ENCODE measurements at places on chromosomes 4 and X.

- DNase-seq: no peak
These were observed 8.0 kb downstream of the NIPAL1 start for GRCh38 chr4:48024522-48024921.

DNA sequence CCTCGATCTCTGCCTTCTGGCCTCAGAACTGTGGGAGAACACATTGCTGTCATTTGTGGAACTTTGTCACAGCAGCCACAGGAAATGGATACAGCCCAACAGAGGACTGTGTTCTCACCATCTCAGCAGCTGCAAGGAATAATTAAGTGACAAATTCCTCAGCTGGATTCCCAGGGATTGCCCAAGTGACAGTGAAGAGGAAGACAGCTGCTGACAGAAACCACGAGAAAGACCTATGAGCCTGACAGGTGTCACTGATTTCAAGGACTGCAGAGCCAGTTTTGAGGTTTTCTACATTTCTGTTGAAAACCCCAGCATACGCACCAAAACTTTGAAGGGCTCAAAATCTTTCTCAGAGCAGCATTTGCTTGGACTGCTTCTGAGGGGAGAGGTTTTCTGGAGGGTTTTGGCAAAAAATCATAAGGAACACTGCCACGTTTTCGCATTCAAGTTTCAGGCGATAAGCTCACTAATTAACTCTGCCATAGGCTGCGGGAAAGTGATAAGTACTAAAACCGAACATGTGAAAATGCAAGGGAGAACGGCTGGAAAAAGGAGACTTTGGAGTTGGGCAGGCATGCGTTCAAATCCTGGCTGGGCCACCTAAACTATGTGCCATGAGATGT lies 88.8 kb downstream of the DRD5 start:
- DNase-seq: no peak

DNA sequence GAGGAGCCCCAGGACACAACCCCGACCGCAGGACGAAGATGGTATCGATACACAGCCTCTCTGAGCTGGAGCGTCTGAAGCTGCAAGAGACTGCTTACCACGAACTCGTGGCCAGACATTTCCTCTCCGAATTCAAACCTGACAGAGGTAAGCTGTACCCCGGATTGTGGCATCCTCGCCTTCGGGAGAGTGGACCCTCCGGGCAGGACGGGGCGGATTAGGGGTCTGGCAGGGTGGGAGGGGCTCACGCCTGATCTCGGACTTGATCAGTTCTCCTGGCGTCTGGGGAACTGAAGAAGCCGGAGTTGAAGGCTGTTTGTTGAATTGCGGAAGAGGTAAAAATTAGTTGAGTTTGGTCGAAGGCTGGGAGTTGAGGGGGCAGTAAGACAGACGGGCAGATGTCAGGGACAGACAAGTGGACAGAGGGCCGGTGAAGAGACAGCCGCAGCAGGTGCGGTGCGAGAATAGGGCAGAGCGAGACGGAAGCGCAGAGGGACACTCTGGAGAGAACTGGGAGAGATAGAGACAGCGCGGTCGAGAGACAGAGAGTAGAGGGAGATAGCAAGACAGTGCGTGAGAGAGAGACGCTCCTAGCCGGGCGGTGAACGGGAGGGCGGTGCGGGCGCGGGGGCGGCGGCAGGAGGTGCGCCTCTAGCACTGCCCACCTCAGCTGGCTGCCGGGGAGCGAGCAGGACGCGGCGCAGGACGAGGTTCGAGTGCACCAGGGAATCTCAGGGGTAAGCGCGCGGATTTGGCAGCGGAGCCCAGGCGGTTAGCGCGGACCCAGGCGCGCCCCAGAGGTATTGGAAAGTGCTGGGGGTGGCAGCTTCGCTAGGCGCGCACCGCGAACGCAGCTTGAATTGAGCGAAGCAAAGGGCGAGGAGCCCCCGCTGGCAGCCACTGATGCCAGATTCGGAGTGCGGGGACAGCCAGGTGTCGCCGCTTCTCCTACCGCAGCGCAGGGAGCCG lies 23.9 kb downstream of the ARHGAP36 start:
- DNase-seq: no peak

DNA sequence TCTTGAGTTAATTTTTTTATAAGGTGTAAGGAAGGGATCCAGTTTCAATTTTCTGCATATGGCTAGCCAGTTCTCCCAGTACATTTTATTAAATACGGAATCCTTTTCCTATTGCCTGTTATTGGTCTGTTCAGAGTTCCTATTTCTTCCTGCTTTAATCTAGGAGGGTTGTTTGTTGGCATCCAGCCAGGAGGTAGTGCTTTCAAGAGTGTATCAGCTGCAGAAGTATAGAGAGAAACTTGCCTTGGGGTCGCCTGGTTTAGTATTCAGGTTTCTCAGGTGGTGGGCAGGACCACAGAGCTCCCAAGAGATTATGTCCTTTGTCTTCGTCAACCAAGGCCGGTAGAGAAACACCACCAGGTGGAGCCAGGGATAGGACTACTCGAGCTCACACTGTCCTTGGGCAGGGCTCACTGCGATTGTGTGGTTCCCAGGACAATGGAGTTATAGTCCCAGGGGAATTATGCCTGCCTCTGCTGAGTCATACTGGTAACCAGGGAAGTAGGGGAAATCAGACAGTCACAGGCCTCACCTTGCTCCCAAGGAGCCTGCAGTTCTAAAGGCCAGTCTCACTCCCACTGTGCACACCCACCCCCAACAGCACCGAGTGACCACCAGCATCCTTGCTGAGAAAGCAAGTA lies 168.1 kb downstream of the VSIG4 start:
- peak; percentile 25 for DNase-seq

GRCh38 chr4:157220371-157220881 lies at the start of gene GRIA2:
Gene GRIA2 (plus strand): TSS chr4:157220728. CDS start chr4:157221043, 315 bp downstream.
- DNase-seq: no peak

GRCh38 chrX:8971116-8971515 lies 62.8 kb downstream of the FAM9B start:
- peak; percentile 1 for DNase-seq

GRCh38 chr4:87525636-87526295 lies 3.4 kb downstream of the SPARCL1 start:
- no peak for DNase-seq

DNA sequence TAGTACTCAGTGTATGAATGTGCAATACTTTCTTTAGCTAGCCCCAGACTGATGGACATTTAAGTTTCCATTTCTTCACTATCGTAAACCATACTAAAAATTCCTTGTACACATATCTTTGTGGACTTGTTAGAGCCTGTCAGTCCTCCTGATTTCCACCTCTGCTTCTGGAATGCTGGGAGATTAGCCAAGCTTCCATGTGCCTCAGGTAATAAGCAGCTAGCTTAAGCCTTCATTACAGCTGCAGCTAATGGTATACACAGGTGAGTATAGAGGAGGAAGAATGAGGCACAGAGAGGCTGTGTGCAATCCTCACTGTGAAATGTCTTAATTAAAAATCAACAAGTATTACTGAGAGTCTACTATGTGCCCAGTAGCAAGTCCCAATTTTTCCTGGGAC lies 9.8 kb downstream of the SMIM9 start:
- DNase-seq: no peak

- no peak for DNase-seq
These were observed 224.0 kb downstream of the APBB2 start for GRCh38 chr4:40990236-40990898.

- no peak for DNase-seq
These were observed 40.5 kb upstream of the OGT start for GRCh38 chrX:71492231-71493065.

DNA sequence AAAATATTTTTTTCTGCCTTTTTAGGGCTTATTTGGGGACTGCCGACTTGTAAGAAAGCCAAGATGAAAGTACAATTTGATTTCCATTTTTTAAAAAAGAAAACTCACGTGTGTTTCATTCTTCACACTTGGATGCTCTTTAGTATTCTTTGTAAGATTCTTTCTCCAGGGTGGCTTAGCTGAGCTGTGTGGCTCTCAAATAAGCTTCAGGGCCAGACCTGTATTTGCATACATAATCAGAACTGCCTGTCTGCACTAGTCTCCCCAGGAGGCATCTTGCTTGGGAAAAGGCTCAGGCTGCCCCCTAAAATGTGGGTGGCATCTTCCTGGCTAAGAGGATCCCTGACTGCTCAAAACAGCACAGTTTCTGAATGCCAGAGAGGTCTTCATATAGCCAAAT lies 498.4 kb downstream of the MID1IP1 start:
- no peak for DNase-seq

GRCh38 chr4:102219129-102219528 lies 126.2 kb downstream of the SLC39A8 start:
- DNase-seq: no peak

DNA sequence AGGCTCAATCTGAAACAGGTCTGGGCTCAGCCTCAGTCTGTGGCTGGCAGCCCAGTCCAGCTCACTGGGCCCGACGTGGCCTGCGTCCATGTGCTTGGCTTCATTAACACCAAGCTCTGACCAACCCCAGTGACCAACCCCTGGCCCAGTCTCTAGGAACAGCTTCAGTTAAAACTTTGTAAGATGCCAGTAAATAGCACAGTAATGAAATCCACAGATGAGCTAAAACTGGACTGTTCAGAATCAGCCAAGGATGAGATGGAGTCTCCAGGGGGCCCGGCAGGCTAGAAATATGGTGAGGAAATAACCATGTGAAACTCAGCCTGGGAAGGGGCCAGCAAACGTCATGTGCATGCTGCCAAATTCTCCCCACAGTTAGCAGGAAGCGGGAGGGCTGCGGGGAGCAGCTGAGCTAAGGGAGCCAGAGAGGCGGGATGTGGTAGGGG lies 37.1 kb upstream of the XPNPEP2 start:
- no peak for DNase-seq

GRCh38 chr4:109708990-109709389 lies 5.7 kb upstream of the CASP6 start:
- no peak for DNase-seq

DNA sequence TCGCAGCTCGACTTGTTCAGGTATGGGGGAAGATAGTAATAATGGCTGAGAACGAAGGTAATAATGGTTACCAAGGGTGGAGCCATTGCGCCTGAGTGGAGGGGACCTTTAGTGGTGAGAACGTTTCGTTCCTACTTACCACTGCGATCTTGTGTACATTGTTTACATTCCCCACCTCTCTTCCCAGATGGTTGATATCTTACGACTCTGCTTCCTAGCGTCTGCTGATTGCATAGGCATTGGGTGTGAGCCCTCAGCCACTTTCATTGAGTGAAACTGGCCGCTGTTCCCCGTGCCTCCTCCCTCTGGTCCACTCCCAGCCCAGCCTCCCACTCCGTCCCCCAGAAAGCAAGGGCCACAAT lies 850 bp downstream of the IGBP1 start:
- no peak for DNase-seq

DNA sequence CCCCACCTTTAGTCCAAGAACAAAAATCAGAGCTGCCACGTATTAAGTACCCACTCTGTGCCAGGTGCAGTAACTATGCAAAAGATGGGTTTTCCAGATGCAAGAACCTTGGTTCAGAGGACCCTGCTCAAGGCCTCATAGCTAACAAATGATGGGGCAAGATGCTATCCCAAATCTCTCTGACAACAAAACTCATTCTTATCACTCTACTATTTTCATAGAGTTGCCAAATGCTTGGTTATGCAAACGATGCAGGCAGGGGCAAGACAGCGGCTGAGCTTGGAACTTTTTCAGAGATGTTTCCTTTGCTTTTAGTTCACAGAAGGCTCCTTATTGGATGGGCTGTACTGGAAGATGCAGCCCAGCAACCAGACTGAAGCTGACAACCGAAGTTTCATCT lies 30.5 kb downstream of the PKD2 start:
- DNase-seq: no peak

DNA sequence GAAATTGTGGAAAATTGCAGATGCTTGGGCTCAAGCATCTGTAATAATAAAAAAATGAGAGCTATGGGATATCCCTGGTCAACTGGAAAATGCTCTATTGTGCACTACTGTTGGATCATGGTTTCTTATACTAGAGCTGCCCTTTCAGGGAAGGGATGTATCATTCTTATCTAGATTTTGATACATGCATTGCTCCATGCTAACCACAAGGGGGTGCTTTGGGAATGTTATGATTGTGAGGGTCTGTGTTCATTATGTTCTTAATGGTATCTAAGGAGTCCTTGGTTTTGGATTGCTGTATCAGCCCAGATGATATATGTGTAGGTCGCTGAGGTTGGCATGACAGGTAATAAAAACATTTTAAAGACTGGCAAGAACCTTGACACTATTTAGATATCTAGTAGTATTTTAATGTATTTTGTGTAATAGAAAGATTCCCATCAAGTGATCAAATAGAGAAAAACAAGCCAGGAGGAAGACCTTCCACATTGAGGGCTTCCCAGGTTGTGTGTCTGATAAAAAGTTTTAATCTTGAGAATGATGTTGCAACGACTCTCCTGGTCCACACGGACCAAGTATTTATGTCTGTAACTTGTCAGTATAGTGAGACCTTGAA lies 49.2 kb upstream of the TLR2 start:
- DNase-seq: no peak

- no peak for DNase-seq
These were observed 65.3 kb downstream of the ANTXR2 start for GRCh38 chr4:80007745-80008149.

GRCh38 chr4:153068751-153069150 lies 132.6 kb downstream of the FHDC1 start:
- no peak for DNase-seq

DNA sequence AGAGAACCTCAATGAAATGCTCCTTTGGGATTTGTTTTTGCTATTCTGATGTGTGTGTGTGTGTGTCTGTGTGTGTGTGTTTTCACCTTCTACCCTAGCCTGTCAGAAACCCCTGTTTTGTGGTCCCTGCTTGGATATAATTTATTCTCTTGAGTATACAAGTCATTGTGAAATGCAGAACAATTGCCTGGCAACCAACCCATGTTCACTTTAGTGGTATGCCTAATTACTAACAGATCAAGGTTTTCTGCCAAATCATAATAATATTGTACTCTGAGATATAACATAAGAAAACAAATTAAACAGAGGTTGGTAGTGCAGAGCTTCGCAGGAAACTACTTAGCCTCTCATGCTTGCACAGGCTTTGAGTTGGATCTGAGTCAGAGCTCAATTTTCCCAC lies 7.0 kb upstream of the TET2 start:
- no peak for DNase-seq

- no peak for DNase-seq
These were observed 616.9 kb downstream of the FSTL5 start for GRCh38 chr4:161546902-161547301.

DNA sequence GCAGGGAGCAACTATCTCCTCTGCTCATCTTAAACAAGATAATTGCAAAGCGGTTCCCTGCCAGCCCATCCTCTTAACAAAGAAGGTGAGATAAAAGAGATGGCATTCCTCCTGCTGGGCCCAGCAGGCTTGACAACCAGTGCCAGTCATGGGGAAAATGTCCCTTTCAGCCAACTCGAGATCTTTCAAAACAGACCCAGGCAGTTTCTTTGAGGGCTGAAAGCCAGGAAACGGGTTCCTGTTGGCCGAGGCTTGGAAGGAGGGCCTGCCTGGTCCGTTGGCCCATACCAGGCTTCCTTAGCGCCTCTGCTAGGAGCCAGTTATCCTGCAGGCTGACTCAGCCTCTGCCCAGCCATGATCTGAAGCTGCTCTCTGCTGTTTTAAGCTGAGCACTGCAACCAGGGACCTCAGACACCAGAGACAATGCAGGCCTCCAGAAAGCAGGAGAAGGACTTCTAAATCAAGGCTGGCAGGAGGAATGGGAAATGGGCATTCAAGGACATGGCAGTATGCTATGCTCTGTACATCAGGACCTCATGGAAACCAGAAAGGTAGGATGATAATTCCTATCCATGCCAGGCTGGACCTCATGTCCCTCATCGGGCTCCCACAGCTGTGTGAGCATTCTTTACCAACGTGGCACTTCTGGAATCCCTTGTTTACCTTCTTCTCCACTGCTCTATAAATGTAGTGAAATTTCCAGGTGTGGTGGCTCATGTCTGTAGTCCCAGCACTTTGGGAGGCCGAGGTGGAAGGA lies 42.4 kb upstream of the SLC2A9 start:
- no peak for DNase-seq

GRCh38 chr4:73576381-73576780 lies 43.9 kb downstream of the RASSF6 start:
- no peak for DNase-seq
